Posterior cingulate gyrus (tissue), 11 donors: ENCODE measurements at places on chromosomes 7 and 10.

GRCh38 chr10:132626761-132627665 lies 89.4 kb downstream of the INPP5A start:
- DNase-seq: peak; percentile 83

GRCh38 chr10:124450783-124451057 lies 885 bp upstream of the NKX1-2 start:
- no peak for DNase-seq

DNA sequence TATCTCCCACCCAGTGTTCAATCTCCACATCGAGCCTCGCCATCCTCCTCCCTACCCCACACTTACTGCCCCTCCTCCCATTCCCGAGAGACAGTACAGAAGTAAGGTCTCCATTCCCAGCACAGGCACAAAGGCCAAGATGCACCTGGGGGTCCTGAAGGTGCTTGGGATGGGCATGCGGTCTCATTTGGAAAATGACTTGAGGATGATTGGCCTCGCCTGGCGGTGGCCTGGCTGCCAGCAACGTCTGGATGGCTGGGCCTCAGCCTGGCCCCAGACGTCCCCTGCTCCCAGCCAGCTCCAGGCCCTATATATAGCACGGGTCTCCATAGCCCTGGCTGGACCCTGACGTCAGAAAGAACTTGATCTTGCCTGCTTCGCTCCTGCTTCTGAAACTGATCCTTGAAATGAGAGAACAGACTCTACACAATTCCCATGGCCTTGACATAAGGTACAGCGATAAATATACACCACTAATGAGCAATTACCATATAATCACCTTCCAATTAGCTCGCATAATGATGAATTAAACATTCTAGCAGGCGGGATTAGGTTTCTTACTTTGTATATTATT lies 11.8 kb downstream of the EMX2 start:
- DNase-seq: no peak

- DNase-seq: no peak
Measured at GRCh38 chr7:157985636-157986035, 602.0 kb downstream of the PTPRN2 start.

GRCh38 chr10:120990831-120991230 lies 139.7 kb downstream of the WDR11 start:
- no peak for DNase-seq

DNA sequence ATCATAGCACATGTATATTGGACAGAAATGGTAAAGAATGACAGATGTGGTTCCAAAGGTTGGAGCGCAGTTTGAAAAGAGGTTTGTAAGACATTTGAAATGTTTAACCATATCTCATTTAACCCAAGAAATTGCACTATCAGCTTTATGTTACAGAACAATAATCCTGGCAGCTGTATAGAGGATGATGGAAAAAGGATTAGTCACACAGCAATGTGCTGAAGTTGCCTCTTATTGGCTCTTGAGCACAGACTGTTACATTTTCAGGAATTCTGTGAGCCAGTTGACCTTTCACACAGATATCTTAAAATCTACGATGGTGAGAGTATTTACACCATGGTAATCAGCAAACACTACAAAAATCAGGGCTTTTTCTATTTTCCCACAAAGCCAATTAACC lies 3.9 kb downstream of the COG5 start:
- no peak for DNase-seq

DNA sequence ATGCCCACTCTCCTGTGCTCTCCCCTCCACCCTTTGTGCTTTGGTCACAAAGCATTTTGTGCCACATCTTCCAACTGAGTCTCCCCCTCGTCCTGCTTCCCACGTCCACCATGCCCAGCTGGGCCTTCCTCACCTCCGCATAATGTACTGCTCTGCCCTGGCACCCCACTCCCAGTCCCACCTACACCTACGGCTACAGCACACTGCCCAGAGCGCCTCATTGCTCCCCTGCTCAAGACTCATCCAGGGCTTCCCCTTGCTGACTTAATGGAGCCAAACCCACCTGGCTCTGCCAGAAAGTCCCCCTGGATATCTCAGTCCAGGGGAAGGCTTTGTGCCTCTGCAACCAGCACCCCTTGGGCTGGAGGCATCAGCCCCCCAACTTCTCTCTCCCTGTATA lies 299.2 kb upstream of the ZMIZ1 start:
- peak; percentile 41 for DNase-seq

DNA sequence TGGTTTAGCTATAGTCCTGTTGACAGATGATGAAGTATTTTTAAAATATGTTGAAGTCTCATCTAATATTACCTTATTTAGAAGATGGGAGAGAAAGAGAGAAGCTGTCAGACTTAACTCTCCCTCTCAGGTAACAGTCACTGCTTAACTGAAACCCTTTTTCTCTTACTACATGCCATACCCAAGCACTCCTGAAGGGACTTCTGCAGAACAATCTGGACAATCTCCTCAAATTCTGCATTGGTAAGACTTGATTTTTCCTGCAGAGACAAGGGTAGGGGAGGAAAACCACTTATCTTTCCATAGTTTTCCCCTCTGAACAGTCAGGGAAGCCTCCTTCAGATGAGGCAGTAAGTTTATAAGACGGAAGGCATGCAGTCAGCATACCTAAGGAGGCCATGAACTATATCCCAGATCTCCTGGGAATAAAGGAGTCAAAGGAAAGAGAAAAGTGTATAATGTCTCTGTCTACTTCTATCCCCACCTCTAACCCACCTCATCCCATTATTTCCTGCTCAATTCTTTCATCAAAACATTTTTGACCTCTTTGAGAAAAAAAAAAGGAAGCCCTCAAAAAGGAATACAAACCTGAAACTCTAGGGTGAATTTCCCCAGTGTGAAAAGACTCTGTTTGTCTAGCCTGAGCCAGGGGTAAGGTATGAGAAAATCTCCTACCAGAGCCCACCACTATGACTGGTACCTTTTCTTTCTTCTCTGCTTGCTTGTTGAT lies 9.4 kb downstream of the ZCWPW1 start:
- DNase-seq: no peak

GRCh38 chr7:112869111-112869774 lies 79.0 kb upstream of the TMEM168 start:
- no peak for DNase-seq

- DNase-seq: no peak
Measured at GRCh38 chr7:110754649-110755048, 336.3 kb upstream of the LRRN3 start.

GRCh38 chr7:29424984-29425309 lies 138.7 kb upstream of the PRR15 start:
- no peak for DNase-seq

- peak; percentile 89 for DNase-seq
Measured at GRCh38 chr10:131885391-131886165, 15.2 kb upstream of the PPP2R2D start.

DNA sequence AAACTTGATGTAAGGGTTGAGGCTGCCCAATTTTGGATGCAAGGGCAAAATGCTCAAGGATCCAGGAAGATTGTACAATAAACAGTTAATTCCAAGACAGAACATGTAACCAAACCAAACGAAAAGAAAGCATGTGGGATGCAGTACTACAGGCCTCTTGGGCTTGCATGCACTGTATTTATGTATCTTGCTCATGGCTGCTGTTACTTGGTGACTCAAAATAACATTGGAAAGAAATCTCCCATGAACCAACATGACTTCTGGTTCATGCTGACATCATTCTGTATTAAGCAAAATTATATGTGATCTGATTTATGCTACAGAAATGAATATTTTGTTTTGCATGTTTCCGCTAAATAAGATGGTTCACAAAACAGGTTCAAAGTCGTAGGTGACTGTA lies 65.9 kb upstream of the FZD1 start:
- DNase-seq: no peak

DNA sequence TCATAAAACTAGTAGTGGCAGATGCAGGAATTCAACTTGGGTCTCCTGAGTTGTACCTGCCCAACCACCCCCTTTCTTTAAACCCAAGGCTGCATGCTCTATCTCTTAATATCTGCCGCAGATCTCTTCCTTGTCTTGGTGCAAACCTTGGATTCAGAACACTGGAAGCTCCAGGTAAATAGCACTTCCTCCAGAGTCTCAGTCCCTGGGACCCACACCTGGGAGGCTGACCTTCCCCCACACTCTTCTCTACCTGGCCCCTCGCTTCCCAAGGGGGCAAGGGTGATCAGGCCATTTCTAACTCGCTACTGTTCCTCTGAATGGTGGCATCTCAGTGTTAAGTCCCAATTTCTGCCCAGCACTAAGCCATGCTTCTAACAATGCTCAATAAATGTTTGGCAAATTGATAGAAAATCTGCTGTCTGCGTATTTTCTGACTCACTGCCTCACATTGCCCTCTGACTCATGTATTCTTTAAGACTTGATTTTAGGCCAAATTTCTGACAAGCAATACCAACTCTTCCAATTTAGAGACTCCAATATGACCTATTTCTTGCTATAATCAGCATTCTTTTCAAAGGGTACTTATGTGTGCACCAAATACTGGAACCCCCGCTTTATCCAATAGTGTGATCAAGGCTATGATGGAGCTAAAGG lies 68.0 kb upstream of the PPP1R3C start:
- DNase-seq: no peak

DNA sequence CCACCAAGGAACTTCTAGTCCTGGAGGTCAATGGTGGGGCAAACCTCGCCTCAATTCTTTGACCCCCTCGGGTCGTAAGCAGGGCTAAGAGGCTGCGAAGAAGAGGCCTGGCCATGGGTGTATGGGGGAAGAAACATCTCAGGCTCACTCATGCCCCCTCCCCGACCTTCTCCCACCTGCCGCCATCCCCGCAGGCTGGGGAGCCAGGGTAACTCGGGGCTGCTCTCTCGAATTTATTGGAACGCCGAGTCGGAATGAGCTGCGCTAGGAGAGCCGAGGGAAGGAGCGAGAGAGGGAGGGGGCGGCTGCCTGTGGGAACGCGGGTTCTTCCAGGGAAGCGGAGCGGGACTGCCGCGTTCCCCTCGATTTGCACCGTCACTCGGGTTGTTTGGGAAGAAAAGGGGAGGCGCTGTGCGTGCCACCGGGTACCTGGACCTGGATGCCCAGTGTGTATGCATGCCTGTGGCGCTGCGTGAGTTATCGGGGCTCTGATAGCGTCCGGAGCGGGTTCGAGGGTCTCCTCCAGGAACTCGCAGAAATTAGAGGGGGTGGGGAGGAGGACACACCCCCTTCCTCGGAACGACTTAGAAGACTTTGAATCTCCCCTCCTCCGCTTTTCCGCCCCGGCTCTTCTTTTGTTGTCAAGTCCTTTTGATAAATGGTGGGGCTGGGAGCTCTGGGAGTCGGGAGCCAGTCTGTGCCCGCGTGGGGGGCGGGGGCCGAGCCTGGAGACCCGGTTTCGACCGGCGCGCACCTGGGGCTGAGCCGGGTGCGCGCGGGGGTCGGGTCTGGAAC lies 1.8 kb upstream of the ZNF503 start:
- no peak for DNase-seq

DNA sequence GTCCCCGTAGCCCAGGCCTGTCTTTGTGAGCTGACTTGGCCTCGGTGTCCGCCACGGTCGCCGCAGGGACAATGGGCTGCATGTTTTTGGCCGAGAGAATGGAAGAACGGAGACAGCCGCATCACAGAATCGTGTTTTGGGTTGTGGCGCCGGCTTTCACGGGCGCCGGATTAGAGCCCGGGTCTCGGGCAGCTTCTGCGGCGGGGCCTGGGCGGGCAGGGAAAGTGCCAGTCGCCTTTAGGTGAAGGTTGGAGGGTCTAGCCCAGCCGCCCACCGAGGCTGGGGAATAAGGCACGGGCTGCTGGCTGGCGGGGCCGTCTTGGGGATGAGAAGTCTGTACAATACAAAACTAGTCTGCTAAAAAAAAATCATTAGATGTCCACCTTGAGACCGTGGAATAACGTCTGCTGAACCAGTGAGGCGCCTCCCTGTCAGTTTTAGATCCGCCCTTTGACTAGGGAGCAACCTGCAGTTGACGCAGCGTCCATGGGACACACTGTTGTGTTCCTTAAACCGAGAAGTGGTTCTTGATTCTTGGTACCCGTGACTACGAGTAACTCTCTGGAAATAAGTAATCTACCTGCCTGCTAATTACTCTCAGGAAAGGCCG lies 577 bp downstream of the DNAJB9 start:
- no peak for DNase-seq

DNA sequence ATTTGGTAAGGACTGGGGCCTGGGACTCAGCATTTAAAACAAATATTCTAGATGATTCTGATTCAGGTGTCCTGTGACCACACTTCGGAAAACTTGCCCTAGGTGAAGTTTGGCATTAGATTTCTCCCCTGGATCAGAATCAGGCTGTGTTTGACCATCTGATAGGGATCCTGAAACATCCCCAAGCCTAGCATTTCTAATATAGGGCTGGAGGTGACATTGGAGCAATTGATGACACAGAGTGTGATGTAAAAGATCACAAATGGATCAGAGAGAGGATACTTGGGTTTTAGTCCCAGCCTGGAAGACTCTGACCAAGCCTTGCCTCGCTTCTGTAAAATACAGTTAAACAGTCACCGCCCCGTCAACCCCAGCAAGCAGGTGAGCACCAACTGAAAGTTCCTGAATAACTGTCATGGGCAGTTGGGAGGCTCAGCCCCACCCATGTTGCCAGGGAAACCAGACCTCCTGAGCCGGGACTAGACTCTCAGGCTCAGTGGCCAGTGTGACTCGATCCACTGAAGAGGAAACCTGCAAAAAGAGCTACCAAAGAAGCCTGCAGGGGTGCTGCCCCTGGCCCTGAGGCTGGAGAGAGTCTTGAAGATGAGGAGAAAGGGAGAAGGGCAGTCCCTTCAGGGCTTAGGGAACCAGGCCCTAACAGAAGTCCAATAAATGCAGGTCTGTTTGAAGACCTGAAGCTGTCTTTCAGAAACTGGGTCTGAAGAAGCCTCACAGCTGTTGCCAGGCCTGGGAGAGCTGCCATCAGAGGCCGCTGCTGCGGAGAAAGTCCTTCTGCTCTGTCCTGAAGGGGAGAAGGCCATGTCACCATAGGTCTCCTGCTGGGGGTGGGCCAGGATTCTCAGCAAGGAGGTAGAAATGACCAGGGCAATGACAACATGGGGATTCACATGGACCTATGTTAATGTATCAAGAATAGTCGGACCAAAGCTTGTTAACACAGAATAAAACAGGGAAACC lies 126.1 kb upstream of the KCNMA1 start:
- peak; percentile 42 for DNase-seq

DNA sequence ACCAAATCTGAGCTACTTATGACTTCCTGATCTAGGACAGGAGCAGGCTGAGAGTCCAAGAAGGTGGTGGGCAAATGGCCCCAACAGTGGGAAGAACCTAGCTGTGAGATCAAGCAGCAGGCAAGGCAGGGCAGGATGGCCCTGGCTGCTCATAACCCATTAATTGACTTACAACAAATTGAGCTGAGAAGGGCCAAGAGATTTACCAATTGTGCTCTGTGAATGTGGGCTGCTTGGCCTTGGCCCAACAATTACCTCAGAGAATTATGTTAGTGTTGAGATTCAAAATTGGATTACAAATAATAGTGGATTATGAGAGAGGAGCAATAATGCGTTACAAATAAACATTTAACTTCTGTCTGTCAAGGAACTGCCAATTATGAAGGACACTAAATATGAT lies 956.5 kb downstream of the KCNMA1 start:
- DNase-seq: no peak

GRCh38 chr10:7787150-7787856 lies 490 bp downstream of the KIN start:
- DNase-seq: no peak

- DNase-seq: no peak
Measured at GRCh38 chr10:16891375-16892313, 74.4 kb upstream of the RSU1 start.
